ENCODE measurements at places on chromosomes 1 and 21.

DNA sequence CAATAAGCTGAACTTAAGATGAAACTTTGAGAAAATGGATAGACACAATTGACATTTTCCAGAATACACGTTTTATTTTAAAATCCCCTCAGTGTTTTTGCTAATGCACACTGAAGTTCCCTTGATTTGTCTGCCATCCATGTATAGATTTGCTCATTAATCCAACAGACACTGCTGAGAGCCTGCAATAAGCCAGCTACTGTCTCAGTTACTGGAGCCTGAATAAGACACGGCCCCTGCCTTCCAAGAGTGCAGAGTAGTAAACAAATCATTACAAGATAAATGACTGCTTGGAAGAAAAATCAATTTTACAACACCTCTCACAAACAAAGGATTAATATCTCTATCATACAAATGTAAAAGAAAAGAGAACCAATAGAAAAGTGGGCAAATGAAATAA lies 130.1 kb downstream of the TLR5 start:
- no peak for DNase-seq

- DNase-seq = no peak
Measured at GRCh38 chr1:116396769-116397168, 23.7 kb downstream of the ATP1A1 start.

DNA sequence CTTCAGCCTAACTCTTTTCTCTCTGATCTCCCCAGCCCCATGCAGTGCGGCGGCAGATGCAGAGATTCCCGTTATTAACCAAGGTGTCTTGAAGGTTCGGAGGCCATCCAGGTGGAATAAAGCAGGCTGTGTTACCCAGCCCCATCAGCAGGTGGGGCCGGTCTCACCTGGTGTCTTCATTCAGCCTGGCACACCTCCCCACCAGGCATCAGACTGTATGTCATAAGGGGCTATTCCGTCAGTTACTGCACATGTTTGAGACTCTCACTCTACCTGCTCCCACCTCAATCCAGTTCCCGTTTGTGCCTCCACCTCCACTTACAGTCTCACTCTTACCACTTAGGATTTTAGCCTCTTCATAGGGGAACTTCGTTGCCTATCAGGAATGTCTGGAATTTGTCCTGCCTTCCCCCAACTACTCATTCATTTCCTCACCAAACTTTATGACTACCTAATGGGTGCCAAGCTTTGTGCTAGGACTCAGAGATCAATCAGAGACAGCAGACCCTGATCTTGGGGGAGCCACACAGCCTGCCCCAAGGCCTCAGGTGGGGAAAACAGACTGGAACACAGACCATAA lies 170.2 kb downstream of the PLPP3 start:
- DNase-seq = no peak

DNA sequence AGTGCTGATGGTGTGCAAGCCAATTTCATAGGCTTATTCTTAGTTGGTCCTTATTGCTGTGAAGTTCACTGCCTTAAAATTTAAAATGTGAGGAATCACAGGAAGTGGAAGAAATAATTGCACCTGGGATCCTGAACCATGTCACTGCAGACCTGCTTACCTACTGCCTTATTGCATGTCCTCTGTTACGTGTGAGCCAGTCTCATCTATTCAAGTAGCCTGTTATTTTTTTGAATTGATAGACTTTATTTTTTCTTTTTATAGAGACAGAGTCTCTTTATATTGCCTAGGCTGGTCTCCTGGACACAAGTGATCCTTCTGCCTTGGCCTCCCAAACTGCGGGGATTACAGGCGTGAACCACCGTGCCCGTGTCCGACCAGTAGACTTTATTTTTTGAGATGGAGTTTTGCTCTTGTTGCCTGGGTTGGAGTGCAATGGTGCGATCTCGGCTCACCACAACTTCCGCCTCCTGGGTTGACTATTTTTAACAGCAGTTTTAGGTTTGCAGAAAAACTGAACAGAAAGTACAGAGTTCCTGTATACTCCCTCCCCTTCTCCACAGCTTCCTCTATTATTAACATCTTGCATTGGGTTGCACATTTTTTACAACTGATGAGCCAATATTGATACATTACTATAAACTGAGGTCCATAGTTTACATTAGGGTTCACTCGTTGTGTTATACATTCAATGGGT lies 14.0 kb upstream of the DISC1 start:
- no peak for DNase-seq

- no peak for DNase-seq
Measured at GRCh38 chr21:36723371-36723881, 24.5 kb downstream of the SIM2 start.

GRCh38 chr1:145777357-145778145 lies 46.3 kb downstream of the RNF115 start:
- no peak for DNase-seq

GRCh38 chr1:39272798-39273469 lies 68.4 kb downstream of the MACF1 start:
- DNase-seq = no peak

GRCh38 chr1:24236789-24237371 lies 49.8 kb upstream of the IFNLR1 start:
- no peak for DNase-seq

DNA sequence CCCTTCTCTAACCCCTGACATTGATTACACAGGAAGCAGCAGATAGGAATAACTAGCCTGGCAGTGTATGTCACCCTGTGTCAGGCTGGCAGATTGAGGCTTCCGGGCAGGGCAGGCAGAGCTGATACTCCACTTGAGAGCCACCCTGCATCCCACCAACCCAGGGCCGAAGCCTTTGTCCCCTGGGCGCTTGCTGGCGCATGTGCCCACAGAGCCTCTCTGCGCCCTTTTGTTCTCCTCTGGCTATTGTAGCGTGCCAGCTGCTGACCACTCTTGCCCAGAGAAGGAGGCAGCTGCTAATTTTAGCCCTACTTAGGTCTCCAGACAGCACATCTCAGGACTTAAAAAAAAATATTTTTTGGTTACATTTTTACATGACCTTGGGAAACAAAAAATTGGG lies 304.9 kb downstream of the HHAT start:
- no peak for DNase-seq

DNA sequence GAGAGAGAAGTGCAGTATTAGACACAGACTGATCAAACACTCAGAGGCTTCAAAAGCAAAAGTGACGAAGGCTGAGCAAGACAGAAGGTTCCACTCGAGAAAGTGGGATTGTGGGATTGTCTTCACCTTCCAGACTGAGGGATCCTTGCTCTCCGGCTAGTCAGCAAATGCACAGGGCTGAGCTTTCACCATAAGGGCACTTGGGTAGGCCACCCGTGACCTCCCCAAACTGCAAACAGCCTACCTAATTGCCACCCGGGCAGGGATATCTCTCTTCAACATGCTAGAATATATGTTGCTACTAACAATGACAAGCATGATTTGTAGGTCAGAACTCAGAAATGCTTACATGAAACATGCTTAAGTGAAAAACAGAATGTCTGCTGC lies 35.3 kb upstream of the RIPK4 start:
- no peak for DNase-seq

All from stimulated activated CD4-positive, alpha-beta T cell treated with anti-CD3 and anti-CD28 coated beads, TNF-alpha, amount 100 ng/mL, for 1 hour (primary cell).